ENCODE measurements at places on chromosomes 1 and 21.

GRCh38 chr1:107992347-107992746 is 27.4 kb upstream of the VAV3 start:
- DNase-seq, result no peak

DNA sequence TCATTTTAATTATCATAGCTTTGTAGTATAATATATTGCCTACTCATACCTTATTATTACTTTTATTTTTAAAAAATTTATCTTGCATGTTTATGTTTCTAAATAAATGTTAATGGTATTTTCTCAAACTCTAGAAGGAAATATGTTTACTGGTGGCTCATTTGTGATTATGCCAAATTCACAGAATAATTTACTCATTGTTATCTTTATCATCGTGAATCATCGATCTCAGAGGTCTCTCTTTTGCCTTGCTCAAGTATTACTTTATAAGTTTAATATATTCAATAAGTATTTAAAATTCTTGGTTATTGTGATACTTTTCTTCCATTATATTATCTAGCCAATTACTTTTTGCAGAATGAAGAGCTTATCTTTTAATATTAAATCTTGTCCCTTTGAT is 836.7 kb upstream of the ADAMTS5 start:
- DNase-seq, result no peak

DNA sequence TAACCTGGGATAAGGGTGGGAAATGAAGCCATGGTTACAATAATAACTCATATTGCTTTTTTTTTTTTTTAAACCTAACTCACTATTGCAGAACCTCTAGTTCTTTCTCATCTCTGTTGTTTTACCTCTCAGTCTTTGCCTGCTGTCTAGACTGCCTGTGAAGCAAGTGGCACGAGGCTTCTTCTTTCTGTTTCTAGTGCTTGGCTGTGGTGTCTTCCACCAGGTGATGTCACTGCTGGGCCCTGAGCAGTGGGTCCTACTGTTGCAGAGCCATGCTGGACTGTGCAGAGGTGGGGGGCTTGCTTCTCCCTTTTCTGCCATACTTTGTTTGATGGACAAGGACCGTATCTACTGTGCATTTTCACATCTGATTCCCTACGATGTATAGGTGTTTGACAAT is 51.7 kb downstream of the ZNF326 start:
- DNase-seq, result no peak

- no peak for DNase-seq
Observed at GRCh38 chr1:186950547-186950946, 121.8 kb downstream of the PLA2G4A start.

- no peak for DNase-seq
Observed at GRCh38 chr1:111449703-111450017, 396 bp downstream of the ATP5PB start.

DNA sequence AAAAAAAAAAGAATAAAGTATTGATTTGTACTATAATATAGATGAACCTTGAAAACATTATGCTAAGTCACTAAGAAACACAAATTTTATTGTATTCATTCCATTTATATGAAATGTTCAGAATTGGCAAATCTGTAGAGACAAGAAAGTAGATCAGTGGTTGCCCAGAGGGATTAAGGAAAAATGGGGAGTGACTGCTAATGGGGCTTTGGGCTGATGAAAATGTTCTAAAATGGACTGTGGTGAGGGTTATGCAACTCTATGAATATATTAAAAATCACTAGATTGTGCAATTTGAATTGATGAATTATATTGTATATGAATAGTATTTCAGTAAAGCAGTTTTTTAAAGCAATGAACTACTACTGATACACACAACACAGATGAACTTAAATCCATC is 10.0 kb downstream of the GDAP2 start:
- no peak for DNase-seq

DNA sequence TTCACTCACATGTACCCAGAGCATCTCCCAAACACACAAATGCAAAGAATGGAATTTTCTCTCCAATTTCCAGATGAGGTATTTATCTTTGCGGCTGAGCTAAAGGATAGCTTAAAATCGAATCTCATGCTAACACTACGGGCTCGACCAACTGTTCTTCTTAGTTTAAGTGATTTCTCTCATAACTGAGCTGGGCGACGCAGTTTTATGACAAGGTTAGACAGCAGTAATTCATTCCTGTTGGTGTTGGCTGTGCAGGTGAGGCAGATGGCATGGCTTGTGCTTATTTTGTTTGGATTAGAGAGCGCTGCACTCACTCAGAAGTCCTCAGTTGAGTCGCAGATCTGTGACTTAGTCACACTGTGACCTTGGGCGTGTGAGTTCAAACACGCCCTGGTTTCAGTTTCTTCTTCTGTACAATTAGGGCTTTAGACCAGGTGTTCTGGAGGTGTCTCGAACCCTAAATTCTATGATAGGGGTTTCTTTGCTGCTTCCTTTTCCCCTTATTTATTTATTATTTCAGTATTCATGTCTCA is 41.5 kb upstream of the MRPS6 start:
- DNase-seq, result no peak

GRCh38 chr21:16912075-16912474 is 600.8 kb upstream of the CXADR start:
- no peak for DNase-seq

DNA sequence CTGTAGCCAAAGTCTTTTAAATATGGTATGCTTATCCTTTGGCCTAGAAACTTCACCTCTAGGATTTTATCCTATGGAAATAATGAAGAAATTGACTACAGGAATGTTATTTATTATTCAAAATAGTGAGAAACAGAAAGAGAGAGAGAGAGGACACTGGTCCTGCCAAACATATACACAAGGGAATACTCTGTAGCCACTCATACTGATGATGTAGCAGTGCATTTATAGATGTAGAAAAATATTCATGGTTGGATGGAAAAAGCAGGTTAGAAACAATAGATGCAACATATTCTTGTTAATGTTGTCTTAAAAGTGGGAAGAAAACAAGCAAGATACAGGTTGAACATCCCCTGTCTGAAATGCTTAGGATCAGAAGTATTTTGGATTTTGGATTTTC is 22.2 kb upstream of the EPHB2 start:
- no peak for DNase-seq

GRCh38 chr1:25487628-25488027 is 55.8 kb upstream of the LDLRAP1 start:
- peak; percentile 29 for DNase-seq

DNA sequence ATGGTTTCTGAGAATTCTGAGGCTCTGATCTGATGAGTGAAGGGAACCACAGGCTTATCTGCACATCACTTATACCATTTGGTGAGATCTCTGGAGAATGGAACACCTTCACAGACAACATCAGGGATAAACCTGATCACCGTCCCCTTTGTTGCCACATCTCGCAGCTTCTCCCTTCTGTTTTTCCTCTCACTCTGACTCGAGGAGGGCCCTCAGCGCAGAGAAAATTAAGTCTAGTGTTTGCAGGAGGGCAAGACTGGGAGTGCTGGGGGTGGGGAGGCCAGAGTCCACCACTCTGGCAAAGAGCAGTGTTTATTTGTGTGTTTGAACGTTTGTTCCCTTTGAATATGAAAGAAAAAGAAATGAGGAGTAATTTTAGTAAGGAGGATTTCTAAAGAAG is 29.0 kb upstream of the BATF3 start:
- no peak for DNase-seq

DNA sequence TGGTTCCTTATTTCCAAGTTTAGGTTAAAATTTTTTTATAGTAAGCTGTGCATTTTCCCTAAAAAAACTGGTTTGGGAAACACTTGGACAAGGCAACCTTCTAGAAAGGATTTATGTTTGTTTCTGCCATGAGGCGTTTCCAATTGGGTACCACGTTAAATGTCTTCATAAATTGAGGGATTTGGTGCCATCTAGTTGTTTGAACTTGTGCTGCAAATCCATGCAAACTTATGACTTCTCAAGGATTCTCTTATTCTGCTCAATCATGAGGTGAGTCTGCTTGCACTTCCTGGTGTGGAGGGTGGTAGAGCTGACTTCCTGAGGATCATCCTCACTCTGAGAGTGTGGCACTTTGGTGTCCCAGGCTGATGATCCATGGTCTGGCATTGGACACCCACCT is 123.3 kb downstream of the PCNX2 start:
- DNase-seq, result peak; percentile 43

GRCh38 chr1:236425031-236425663 is 31.1 kb downstream of the EDARADD start:
- peak; percentile 51 for DNase-seq

DNA sequence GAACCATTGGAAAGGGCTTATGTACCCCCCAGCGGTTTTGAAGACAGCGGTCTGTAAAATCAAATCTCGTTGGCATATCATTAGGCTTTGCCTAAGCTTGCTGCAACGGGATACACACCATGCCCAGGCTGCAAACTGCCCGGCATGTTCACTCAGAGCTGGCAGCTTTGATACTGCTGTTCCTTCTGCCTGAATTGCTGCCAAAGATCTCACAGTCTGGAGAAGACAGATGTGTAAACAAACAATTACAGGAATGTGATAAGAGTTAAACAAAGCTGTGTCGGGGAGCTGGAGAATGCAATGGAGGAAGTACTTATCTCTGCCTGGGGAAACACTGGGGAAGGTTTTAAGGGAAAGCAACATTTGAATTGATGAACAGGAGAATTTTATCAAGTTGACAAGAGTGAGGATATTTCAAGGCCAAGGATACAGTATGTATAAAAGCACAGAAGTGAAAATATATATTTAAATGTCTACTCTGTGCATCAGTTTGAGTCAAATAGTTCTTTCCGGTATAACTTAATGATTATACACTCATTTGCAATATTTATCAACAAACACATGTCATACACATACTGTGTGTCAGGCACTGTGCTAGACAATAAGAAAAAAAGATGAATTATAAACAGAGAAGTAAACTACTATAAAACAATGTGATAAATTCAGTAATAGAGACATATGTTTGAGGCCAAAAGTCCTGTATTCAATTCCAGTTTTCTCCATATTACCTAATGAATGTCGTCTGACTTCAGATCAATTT is 29.9 kb downstream of the CHML start:
- no peak for DNase-seq

DNA sequence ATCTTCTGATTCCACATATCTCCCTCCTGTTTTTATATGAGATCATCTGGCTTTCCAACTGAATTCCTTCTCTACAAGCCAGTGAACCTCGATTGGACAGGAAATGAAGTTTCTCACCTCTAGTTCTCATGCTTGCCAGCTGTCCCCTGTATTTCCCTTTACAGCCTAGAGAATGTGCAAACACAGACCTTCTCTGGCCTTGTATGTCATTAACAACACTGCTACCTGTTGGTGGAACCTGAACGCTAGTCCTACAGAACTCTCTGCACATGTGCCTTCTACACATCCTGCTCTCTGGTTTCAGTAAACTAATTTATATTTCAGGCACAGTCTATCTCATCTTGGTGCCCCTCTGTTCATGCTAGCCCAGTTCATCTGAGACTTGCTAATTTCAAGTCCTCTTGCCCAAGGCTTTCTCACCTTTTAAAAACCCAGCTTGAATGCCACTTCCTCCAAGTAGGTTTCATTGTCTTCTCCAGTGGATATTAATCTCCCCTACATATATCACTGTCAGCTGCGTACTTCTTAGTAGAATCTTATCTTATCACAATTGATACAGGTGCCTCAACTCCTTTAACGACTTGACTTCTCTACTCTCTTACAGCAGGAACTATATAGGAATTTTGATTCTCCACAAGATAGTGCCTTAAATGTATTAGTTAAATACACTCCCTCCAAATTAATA is 549.9 kb downstream of the PLPP3 start:
- DNase-seq, result no peak

DNA sequence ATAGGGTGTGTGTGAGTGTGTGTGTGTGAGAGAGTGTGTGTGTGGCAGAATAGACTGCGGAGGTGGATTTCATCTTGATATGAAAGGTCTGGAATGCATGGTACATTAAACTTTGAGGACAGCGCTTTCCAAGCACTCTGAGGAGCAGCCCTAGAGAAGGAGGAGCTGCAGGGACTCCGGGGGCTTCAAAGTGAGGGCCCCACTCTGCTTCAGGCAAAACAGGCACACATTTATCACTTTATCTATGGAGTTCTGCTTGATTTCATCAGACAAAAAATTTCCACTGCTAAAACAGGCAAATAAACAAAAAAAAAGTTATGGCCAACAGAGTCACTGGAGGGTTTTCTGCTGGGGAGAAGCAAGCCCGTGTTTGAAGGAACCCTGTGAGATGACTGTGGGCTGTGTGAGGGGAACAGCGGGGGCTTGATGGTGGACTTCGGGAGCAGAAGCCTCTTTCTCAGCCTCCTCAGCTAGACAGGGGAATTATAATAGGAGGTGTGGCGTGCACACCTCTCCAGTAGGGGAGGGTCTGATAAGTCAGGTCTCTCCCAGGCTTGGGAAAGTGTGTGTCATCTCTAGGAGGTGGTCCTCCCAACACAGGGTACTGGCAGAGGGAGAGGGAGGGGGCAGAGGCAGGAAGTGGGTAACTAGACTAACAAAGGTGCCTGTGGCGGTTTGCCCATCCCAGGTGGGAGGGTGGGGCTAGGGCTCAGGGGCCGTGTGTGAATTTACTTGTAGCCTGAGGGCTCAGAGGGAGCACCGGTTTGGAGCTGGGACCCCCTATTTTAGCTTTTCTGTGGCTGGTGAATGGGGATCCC is 18.3 kb upstream of the HDAC1 start:
- DNase-seq, result no peak

DNA sequence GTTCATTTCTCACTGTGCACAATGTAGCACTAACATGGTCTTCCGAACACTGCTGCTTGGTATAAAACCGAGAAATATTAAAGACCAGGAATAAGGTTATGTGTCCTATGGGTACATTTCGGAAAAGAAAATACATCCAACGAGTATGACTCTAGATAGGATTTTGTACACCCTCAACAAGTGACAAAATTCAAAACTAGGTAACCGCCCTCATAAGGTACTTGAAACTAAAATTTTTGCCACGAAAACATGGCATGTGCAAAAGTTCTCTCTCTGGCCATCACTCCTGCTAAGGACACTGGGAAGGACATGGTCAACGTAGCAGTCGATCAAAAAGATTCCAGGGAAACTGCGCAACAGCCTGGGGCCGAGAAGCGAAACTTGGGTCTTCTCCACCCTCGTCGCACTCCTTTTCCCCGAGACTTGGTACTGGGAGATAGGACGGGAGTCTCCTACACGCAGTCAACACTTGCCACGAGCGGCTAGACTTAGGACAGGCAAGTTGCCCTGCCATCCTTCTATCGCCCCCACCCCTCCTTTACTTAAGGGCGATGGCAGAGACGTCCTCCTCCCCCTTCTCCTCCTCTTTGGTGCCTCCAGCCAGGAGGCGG is 338 bp upstream of the TOR1AIP1 start:
- peak; percentile 81 for DNase-seq

- no peak for DNase-seq
Observed at GRCh38 chr1:30450818-30451233, 272.6 kb downstream of the MATN1 start.

GRCh38 chr1:115796897-115797296 is 28.4 kb upstream of the CASQ2 start:
- no peak for DNase-seq

DNA sequence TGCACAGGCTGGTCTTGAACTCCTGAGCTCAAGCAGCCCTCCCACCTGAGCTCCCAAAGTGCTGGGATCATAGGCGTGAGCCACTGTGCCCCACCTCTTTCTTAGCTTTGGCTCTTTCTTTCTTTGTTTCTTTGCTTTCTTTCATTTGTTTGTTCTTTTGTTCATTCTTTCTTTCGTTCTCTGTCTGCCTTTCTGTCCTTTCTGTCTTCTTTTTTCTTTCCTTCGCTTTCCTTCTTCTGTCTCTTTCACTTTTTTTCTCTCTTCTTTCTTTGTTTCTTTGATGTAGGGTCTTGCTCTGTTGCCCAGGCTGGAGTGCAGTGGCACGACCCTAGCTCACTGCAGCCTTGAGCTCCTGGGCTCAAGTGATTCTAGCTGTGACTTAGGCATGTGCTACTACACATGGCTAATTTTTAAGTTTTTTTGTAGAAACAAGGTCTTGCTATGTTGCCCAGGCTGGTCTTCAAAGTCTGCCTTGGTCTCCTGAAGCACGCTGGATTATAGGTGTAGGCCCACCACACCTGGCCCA is 18.9 kb downstream of the SOX13 start:
- DNase-seq, result no peak

Data from suppressor macrophage (primary cell).